ENCODE measurements at places on chromosomes 5 and 9.

DNA sequence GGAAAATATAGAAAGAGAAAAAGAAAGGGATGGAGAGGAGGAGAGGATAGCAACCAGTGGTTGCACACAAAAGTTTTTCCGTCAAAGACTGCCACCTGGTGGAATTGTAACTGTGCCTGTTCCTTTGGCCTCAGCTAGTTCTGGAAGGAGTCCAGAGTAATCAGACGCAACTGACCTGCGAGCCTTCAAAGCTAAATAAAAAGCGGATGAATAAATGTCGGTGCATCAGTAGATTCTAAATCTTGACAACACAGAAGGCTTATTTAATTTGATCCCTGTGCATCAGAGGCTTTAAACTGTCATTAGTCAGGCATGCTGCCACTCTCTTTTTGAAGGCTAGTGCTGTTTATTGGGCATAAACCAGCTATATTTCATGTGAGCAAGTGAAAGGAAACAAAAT lies 132.9 kb upstream of the ACO1 start:
- DNase-seq = peak; percentile 9

GRCh38 chr9:135408476-135409254 lies 70.9 kb upstream of the PPP1R26 start:
- DNase-seq = no peak

DNA sequence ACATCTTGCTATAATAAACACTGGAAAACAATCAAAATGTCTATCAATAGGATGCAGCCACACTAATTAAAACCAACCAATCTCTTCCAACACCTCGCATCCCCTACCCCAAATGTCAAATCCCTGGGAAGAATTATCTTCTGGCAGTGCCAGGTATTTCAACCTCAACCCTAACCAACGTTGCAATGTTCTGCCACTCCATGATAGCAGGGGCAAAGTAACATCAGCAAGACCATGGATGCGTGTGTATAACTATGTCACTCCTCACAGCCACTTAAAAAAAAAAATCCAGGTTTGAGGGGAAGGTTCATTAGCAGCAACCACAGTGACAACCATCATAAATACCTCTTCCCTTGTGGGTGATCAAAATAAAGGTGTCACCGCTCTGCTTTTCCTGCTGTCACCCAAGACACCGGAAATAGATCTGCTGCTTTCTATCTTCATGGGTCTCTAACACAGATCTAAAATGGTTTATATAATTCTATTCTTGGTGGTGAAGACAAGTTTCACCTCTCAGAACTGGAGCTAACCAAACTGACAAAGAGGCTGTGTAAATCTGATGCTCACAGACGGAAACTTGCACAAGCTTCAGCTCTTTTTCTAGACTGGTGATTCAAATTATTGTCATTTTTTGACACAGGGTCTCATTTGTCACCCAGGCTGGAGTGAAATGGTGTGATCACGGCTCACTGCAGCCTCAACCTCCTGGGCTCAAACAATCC lies 9.9 kb downstream of the HSPA9 start:
- no peak for DNase-seq

GRCh38 chr9:101271102-101271501 lies 113.7 kb downstream of the BAAT start:
- DNase-seq = no peak

DNA sequence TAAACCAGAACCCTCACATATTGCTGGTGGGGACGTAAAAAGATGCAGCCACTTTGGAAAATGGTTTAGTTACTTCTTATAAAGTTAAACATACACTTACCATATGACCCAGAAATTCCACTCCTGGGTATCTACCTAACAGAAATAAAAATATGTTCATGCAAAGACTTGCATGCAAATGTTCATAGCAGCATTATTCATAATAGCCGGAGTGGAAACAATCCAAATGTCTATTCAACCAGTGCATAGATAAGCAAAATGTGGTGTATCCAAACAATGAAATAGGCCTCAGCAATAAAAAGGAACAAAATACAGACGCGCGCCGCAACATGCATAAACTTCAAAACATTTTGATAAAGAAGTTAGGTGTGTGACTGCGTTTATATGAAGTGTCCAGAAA lies 11.6 kb downstream of the EGR1 start:
- no peak for DNase-seq

DNA sequence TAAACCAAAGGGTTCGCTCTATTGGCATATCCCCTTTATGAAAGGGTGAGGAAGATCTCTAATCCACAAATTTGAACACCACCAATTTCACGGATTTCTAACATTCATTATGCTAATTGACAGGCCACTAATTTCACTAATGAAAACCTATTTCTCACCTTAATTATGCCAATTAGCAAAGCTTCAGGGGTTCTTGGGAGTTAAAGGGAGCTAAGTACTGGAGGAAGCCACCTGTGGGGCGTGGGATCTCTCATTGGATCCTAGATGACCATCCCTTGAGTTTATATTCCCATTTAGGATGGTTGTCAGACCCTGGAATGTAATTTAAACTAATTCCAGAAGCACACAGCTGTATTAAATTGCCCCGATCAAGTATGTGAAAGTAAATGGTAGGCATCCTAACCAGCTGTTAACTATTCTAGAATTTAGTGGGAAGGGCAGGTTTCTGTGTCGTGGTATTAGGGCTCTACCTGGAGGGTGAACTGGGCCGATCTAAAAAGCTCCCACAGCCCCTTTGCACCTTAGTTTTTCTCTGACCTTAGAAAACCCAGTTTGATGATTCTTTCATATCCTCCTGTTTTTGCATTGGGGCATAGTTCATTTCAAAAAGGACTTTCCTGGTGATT lies 77.1 kb downstream of the C9orf152 start:
- no peak for DNase-seq

- no peak for DNase-seq
These were observed 100.6 kb upstream of the LIFR start for GRCh38 chr5:38657020-38657419.

All from fibroblast of skin of right quadriceps (primary cell).